ENCODE measurements at places on chromosomes 12 and 14.
A peak's percentile ranks its signal among the peaks of the same experiment; 100 is the strongest.

DNA sequence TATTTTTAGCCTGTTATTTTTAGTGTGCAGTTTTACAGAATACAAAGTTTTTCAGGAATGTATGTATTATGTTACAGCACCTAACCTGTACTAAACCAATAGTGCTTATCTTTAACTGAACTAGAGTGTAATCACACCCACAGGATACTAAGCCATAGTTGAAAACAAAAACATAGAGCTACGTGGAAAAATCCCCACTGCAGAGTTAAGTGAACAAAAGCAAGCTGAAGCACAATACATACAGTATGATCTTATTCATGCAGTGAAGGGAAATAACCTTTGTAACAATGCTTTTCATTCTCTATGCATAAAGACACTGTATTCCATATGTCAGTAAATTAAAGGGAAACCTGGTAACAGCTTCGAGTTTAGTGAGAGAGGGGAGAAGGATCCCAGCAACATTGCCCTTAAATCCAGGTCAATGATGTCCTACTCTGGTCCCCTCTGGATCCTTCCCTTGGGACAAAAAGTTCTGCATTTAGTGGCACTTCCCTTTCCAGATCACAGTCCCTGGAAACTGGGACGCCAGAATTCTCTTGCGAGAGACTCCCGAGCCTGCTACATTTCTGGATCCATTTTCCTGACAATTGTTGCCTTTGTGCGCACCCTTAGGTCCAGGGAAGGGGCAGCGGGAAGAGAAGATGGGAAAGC is 121.3 kb upstream of the CCND2 start:
- DNase-seq = no peak

- DNase-seq = no peak
Measured at GRCh38 chr14:100834082-100834793, 8.3 kb downstream of the MEG3 start.

- DNase-seq = peak; percentile 55
Measured at GRCh38 chr12:62934239-62934798, 631 bp downstream of the PPM1H start.

GRCh38 chr14:26527095-26527494 is 70.7 kb downstream of the NOVA1 start:
- DNase-seq = no peak

DNA sequence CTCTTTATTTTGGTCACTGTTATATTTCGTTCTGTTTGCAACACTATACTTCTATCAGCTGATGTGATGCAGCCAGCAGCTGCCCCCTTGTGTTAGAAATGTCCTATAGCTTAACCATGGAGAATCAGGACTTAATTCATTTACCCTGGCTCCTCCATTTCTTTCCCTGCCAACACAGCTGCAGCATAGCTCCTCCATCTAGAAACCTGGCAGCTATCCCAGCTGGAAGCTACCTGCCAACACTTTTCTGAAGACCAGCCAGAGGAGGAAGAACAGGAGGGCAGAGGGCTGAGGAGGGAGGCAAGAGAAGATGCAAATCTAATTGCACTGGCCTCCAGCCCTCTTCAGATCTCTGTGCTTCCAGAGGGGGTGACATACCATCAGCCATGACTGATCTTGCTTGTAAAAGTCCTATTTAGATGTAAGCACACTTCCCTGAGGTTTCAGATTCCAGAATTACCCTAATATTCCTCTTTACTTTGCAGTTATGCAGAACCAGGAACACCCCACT is 156.8 kb upstream of the TMEM260 start:
- peak; percentile 40 for DNase-seq

- DNase-seq = peak; percentile 78
Measured at GRCh38 chr14:74860899-74861733, 14.8 kb downstream of the PROX2 start.

DNA sequence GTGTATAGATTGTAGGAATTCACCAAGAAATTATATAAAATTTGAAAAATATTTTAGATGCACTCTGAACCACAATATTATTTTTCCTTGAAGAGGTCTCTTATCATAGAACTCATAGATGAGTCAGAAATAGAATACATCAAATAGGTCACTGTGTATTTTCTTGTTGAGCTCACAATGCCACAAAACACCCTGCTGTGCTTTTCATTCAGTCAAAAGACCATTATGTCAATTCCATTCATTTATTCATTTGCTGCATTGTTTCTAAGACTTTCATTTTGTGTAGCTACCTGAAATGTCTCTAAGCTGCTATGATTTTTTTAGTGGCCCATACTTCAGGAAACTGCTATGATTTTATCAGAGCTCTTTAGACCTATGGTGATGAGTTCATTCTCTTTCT is 231.9 kb upstream of the AVPR1A start:
- DNase-seq = no peak

DNA sequence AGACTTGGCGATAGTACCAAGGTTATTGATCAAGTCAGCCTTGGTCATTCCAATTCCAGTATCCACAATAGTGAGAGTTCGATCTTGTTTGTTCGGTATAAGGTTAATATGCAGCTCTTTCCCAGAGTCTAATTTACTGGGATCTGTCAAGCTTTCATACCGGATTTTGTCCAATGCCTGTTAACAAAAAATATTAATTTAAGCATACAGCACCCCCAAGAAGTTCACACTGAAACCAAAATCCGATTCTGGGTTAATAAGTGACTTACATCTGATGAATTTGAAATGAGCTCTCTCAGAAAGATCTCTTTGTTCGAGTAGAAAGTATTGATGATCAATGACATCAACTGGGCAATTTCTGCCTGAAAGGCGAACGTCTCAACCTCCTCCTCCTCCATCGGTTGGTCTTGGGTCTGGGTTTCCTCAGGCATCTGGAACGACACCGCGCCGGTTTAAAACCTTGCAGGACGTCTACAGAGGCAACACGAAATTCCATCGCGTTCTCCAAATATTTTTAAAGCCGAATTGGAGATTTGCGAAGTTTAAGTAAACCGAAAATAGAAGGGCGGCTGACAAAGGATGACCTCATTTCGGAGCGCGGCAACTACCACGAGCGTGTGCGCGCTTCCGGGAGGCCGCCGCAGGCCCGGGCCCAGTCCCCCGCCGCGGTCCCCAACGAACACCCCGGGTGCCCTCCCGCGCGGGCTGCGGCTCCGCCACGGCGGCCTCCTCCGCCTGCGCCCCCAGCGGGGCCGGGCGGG is 716 bp downstream of the HSP90AA1 start:
- DNase-seq = peak; percentile 74

DNA sequence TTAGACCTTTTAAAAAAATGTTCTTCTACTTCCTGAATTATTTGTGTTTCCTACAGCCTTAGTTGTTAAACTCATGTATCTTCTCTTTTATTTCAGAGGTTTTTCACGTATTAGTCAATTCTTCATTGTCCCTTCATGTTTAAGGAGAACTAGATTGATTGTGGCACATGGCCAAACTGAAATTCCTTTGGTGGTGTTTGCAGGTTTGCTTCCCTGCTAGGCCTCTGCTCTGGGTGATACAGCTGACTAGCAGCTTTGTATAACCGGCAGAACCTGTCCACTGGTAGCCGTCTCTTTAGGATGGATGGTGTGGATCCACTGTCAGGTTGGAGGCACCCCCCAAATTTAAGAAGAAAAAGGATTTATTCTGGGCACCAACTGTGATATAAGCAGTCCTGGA is 262.1 kb downstream of the FBXL14 start:
- DNase-seq = no peak

DNA sequence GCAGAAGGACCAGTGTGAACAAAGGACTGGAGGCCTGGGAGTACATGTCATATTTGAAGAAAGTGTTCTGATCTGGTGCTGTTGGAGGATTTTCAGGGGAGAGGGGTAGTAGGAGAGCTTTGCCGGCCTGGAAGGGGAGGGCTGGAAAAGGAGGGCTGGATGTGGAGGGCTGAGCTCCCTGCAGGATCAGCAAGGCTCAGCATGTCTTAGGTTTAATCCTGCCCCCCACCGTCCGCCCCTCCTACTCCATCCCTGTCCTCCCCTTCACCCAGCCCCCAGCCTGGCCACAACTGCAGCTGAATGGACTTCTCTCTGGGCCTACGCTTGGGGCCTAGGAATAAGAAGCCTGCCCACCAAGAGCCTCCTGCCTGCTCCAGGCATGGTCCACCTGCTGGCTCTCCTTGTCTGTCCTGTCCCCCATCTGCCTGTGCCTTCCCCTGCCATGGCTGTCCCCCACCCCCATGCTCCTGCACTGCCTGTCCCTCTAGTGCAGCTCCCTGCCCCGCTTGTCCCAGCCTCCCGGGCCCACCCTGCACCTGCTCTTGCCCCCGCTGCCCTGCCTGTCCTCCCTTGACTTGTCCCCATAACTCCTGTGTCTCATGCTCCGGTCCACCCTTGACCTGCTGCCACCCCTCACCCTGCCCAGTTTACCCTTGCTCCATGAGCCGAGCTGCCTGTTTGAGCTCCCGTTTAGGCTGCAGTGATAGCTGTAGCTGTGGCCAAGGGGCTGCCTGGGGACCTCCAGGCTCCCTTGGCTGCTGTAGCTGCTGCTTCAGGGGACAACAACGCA is 9.8 kb upstream of the RARG start:
- DNase-seq = no peak

- no peak for DNase-seq
Measured at GRCh38 chr12:76421046-76421445, 72.8 kb upstream of the BBS10 start.

DNA sequence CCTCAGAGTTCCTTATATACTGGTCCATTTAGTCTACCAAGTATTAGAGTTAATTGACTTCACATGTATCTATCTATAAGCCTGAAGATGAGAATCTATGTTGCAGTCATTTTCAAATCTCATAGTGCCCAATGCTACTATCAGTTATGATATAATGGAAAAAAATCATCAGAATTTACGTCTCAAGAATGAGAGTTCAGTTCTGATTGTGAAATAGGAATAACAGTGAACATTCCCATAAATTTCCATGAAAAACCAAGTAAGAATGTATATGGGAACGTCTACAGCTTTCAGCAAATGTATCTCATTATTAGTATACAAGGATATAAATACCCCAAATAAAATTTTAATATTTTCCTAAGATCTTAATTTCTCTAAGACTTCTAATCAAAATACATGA is 77.2 kb downstream of the PPP1R12A start:
- DNase-seq = no peak

GRCh38 chr14:25042362-25043299 is 7.3 kb downstream of the STXBP6 start:
- DNase-seq = no peak

DNA sequence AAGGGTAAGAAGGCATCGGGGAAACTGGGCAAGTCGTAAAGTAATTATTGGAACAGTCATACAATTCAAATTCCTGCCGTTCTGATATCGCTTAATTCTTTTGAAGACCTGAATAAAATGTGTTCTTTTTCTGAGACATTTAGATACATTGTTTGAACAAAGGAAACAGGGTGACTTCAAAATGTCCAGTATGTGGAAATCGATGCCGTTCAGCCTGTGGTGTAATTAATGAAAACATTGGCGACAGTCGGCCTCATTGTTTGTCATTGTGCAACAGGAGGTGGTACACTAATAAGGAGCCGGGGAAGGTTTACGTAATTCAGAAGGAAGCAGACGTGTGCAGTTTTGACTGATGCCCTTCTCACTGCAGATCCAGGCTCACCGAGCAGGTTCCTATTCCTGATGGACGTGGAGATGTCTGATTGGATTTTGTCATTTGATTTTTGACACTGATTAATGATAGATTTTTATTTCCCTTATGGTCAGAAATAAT is 92.7 kb downstream of the BORCS5 start:
- DNase-seq = no peak

- no peak for DNase-seq
Measured at GRCh38 chr14:42112108-42112507, 505.4 kb downstream of the LRFN5 start.

DNA sequence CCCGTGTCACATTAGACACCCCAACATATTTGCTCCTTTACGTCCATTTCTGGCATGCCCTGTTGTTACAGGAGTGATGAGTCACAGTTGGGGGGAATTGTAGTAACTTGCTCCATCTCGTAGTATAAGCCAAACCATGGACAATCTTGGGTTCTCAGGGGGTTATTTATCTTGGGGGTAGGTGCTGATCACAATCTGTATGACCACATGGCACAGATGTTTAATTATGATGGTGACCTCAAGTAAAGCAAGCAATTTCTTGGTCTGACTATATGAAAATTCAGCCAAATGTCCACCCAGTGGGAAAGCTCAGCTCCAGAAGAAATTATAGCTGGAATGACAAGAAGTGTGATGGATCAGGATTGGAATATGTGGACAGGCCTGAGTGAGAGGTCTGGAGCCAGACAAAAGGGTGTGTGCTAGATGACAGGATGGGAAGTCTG is 32.1 kb upstream of the STON2 start:
- DNase-seq = no peak

DNA sequence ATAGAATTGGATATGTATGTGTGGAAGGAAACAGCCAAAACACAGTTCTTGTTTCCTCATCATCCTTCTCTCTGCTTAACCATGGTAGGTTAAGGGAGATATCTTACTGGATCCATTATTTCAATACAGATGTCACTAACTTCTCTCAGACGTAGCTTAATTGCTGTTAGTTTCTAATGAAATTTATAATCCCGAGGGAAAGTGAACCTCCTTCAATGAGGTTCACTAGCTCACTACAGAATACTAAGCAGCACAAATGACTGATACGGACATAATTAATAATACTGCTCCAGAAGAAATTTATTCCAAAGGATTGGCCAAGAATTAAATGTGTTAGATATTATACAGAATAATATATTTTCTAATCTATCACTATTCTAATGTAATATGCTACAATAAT is 28.6 kb upstream of the PTPRO start:
- DNase-seq = no peak

GRCh38 chr12:130640901-130641300 is 75.2 kb downstream of the RIMBP2 start:
- no peak for DNase-seq

GRCh38 chr12:11884706-11885105 is 186.0 kb upstream of the BCL2L14 start:
- DNase-seq = no peak

GRCh38 chr14:72888192-72888591 is 5.7 kb downstream of the DPF3 start:
- no peak for DNase-seq

DNA sequence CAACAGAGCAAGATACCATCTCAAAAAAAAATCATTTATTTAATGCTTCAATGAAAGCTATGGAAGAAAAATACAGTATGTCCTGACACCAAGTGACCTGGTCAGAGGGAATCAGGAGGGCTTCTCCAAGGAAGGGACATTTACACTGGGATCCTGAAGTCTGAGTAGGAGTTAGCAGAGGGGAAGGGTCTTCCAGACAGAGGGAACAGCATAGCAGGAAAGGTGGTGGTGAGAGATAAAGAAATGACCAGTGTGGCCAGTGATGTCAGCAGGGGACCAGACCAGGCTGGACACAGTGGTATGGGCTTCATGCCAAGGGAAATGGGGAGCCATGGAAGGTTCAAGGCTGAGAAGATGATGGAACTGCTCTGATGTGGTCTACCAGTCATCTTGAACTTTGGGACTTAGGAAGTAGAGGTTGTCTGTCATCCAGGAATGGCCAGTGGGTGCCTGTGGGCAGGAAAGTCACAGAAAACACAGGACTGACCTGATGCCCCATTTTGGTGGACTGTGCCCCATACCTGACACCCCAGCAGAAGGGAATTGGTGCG is 7.8 kb upstream of the TCHP start:
- no peak for DNase-seq

GRCh38 chr12:78248321-78248720 is 417.6 kb downstream of the NAV3 start:
- DNase-seq = no peak

- DNase-seq = no peak
Measured at GRCh38 chr14:93331728-93332396, 974 bp downstream of the BTBD7 start.

- no peak for DNase-seq
Measured at GRCh38 chr12:51329742-51330141, 5.8 kb upstream of the BIN2 start.

Measured in GM13977 (cell line).